Tibial nerve (tissue), 4 donors: ENCODE measurements at places on chromosomes 12 and 14. TPM values are rescaled to one million over a fixed set of nuclear protein-coding genes. Genes with fewer than 3 reads are reported as not detected.

PRH2 gene
- total RNA-seq: 14.4 TPM

CFAP54 gene
- 0.87 TPM for total RNA-seq

LRRC9 gene
- total RNA-seq: not detected

STAC3 gene
- total RNA-seq: 5.0 TPM

KRT79 gene
- total RNA-seq: 3.9 TPM

GRCh38 chr14:57009585-57010515 lies 199.6 kb upstream of the OTX2 start:
- no peak for DNase-seq

- DNase-seq: no peak
Measured at GRCh38 chr14:33794791-33795305, 156.0 kb downstream of the EGLN3 start.

GRCh38 chr12:115404761-115405470 lies 720.9 kb upstream of the TBX3 start:
- DNase-seq: no peak

GRCh38 chr14:47389535-47389934 lies 285.9 kb downstream of the MDGA2 start:
- DNase-seq: no peak

- no peak for DNase-seq
Measured at GRCh38 chr14:48563489-48563888, 888.1 kb upstream of the MDGA2 start.

GRCh38 chr12:92706594-92706993 lies 3.8 kb downstream of the PLEKHG7 start:
- no peak for DNase-seq

- no peak for DNase-seq
Measured at GRCh38 chr12:124498275-124499189, 68.9 kb downstream of the NCOR2 start.

GRCh38 chr14:80239631-80240030 lies 28.3 kb upstream of the DIO2 start:
- no peak for DNase-seq

- DNase-seq: no peak
Measured at GRCh38 chr12:31872831-31873604, 86.2 kb upstream of the RESF1 start.

DNA sequence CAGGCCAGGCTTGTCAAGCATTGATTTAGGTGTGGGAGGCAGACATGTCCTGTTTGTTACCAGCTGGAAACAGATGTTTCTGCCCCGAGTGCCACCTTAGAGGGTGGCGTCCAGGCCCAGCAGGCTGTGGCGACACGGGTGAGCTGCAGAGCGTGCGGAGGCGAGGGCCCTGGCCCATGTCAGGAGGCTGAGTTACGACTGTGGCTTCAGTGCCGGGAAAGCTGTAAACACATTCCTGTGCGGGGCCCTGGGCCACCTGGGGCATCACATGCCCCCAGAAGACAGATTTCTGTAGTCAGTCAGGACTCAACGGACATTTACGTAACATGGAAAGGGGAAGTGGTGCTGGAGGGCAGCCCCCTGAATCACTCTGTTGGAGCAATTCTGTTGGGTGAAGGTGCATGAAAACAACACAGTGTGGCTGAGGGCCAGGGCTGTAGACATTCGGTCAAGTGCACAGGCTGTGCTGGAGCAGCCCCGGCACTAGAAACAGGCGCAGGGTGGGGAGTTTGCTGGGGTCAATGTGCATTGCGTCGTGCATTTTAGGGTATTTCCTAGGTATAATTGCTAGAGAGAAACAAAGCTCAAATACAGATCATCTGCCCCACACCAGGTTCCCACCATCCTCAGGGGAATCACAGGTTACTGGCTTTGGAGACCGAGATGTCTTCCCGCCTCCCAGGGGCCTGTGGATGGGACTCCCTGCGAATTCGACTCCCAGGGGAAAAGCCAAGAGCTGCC lies 291.8 kb downstream of the TMEM121 start:
- no peak for DNase-seq

GRCh38 chr14:36874396-36875138 lies 212.9 kb downstream of the PAX9 start:
- no peak for DNase-seq

DNA sequence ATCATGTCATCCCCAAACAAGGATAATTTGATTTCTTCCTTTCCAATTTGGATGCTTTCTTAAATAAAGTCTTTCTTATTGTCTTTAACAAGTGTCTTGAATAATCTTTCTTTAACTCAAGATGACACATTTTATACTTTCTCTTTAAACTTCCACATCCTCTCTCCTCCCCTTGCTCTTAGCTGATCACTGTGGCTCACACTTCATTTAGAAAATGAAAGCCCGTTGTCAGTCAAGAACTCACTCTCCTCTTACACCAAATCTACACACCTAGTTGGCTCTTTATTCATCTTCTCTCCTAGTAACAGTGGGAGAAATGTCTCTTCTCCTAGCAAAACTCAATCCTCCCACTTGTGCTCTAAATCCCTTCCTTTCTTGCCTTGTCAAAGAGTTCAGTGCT lies 10.4 kb upstream of the RMST start:
- DNase-seq: no peak

GRCh38 chr12:133225527-133225926 lies 10.2 kb downstream of the ANHX start:
- DNase-seq: no peak

- DNase-seq: no peak
Measured at GRCh38 chr12:115001571-115002180, 317.7 kb upstream of the TBX3 start.

- no peak for DNase-seq
Measured at GRCh38 chr14:68564191-68564825, 228.6 kb downstream of the ZFP36L1 start.

GRCh38 chr14:80784820-80785219 lies 156.7 kb downstream of the CEP128 start:
- DNase-seq: peak; percentile 13

DNA sequence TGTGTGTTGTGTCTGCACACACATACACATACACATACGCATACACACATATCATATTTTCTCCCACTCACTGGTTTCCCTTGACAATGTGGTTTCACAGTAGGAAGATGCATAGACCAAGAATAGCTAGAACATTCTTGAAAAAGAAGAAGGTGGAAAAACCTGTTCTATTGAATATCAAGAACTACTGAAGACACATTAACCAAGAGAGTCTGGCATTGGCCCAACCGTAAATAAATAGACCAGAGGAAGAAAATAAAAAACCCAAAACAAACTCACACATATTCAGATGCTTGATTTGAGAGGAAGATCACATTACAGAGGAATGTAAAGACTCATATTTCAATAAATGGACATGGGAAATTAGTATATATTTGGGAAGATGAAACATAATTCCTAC lies 311.3 kb downstream of the FOXG1 start:
- DNase-seq: no peak

- no peak for DNase-seq
Measured at GRCh38 chr12:52861511-52861910, 12.7 kb upstream of the KRT78 start.

DNA sequence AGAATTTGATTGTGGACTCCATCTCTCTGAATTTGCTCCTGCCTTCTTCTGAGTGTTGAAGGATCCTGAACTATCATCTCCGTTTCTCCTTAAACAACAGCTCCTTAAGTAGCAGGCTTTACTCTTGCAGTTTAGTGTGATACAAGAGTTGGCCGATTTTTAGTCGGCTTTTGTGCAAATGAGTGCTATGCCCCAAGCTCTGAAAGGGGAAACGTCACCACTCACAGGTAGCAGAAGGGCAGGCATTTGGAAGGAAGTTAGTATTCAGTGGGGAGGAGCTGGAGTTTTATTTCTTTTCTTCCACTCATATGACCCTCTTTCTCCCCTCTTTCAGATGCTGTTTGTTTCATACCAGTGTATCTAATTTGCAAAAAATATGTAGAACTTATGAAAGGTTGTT lies 36.5 kb upstream of the LRRC10 start:
- no peak for DNase-seq

- no peak for DNase-seq
Measured at GRCh38 chr12:32546272-32546671, 132.8 kb upstream of the DNM1L start.

- DNase-seq: no peak
Measured at GRCh38 chr12:72272091-72272661, at the start of gene TRHDE. Gene TRHDE, plus strand, starts transcription at chr12:72272370. Its CDS starts 274 bp downstream, at chr12:72272644.
